ENCODE measurements at places on chromosomes 2 and 18.

- DNase-seq: no peak
Observed at GRCh38 chr18:388200-388599, 112.3 kb downstream of the COLEC12 start.

- DNase-seq: no peak
Observed at GRCh38 chr2:136210455-136210805, 92.5 kb upstream of the CXCR4 start.

DNA sequence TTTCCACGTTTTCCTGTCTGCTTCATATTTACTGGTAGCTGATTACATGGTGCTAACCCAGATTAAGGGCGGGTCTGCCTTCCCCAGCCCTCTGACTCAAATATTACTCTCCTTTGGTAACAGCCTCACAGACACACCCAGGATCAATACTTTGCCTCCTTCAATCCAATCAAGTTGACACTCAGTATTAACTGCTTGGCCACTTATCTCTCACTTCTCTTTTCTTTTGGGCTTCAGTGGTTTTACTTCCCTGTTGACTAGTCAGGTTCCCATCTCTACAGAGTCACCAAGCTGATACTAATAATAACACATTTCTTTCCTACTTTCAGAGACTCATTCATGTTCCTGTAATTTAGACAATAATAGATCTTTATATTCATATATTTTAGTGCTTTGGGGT lies 302.2 kb upstream of the MAP2 start:
- no peak for DNase-seq

GRCh38 chr2:224584785-224585210 lies 365 bp downstream of the CUL3 start:
- peak; percentile 64 for DNase-seq

GRCh38 chr18:28127228-28127627 lies 49.7 kb downstream of the CDH2 start:
- DNase-seq: no peak

GRCh38 chr2:26840937-26841610 lies 6.9 kb upstream of the DPYSL5 start:
- DNase-seq: no peak

- DNase-seq: no peak
Observed at GRCh38 chr18:63192126-63192884, 127.3 kb downstream of the BCL2 start.
